ENCODE measurements at places on chromosomes 13 and 19. TPM values are rescaled to one million over a fixed set of nuclear protein-coding genes. Genes with fewer than 3 reads are reported as not detected.

ZSCAN4 gene
- total RNA-seq = not detected

LILRA1 gene
- total RNA-seq = not detected

C13orf42 gene
- total RNA-seq = not detected

UHRF1 gene
- 70.8 TPM for total RNA-seq

PLA2G4C gene
- 63.4 TPM for total RNA-seq

RNF225 gene
- 0.58 TPM for total RNA-seq

THSD8 gene
- total RNA-seq = 13.2 TPM

GAPDHS gene
- not detected for total RNA-seq

FCER2 gene
- total RNA-seq = not detected

TJP3 gene
- not detected for total RNA-seq

MCEMP1 gene
- not detected for total RNA-seq
